ENCODE measurements at places on chromosomes 7 and 10.

DNA sequence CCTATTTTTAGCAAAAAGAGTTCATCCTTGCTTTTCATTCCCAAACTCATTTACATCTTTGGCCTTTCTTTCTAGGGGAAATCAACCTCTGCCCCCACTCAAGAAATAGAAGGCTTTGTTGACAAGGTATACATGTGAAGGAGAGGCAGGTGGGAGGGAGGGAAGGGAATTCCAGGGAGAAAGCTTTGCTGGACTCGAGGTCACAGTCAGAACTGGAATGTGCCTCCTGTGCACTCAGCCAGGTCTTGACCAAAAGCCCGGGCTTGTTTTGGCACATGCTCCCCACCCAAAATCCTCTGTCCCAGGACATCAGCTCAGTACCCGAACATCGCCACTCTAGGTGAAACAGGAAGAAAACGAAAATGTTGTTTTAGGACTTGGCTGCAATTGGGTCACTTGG, 61.3 kb downstream of the ABLIM1 start:
- DNase-seq: no peak

GRCh38 chr10:119478111-119478802, 64.3 kb downstream of the RGS10 start:
- no peak for DNase-seq

DNA sequence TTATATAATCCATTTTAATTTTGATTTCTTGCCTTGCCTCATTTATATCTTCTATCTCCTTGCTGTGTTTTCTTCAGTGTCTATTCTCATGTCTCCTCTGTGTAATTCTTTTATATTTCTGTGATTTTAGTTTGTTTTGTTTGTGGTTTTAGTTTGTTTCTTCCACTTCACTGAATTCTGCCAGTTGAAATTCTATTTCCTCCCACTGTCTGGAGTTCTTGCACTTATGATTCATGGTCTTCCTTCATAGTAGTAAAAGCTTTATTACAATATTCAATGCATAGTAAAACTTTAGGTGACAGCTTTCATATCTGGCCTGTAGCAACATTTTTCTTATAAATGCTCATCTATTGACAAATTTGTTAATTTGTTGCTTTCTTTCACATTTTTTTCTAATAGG, 113.3 kb downstream of the MAGI2 start:
- no peak for DNase-seq

DNA sequence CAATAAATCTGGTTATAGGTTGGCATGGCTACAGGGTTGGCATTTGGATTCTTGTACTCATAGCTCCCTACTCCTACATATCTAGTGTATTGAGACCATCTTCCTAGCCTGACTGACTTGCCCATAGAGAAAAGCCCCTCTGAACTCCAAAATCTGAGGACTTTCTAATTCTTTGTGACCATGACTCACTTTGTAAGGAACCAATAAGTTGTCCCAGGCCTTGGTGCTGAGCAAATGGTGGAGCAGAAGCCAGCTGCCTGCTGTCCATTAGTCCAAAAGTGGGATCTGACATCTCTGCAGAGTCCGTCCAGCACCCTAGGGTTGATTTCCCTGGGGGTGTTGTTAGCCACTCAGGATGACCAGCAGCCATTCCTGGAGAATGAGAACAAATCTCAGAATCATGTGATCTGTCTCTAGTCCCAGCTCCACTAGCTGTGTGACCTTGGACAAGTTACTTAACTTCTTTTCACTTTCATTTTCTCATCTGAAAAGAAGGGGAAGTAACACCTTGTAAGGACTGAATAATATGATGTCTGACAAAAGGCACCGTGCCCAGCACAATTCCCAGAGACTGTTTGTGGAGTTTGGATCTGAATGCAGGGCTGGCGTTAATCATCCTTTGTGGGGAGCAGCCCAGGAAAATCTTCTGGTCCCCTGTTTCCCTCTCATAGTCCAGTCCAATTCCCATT, 44.1 kb downstream of the MTURN start:
- no peak for DNase-seq
